Activated CD4-positive, alpha-beta memory T cell treated with anti-CD3 and anti-CD28 coated beads, Interleukin-2, amount 10 ng/mL, durations not matched to agents 7 days and 5 days (primary cell): ENCODE measurements at places on chromosomes 6 and 20.

GRCh38 chr20:49484180-49485140 lies 2.0 kb upstream of the KCNB1 start:
- peaks cover 64% of the 10 kb centered on the region for H3K27me3 ChIP-seq
- peak; percentile 73 for DNase-seq
- H3K4me3 ChIP-seq: peak overlapping the region; percentile 76
- H3K27ac ChIP-seq: no peak overlapping the region
- peaks cover 8% of the 10 kb centered on the region for H3K4me1 ChIP-seq

- no peaks in the 10 kb centered on the region for H3K36me3 ChIP-seq
- H3K27ac ChIP-seq: no peak overlapping the region
- H3K27me3 ChIP-seq: no peaks in the 10 kb centered on the region
- H3K4me1 ChIP-seq: peaks cover 7% of the 10 kb centered on the region
- DNase-seq: no peak
Observed at GRCh38 chr6:107019047-107019446, 9.0 kb upstream of the MTRES1 start.

- no peak overlapping the region for H3K27ac ChIP-seq
- no peaks in the 10 kb centered on the region for H3K27me3 ChIP-seq
- no peaks in the 10 kb centered on the region for H3K36me3 ChIP-seq
- no peaks in the 10 kb centered on the region for H3K4me1 ChIP-seq
- no peak overlapping the region for H3K4me3 ChIP-seq
Observed at GRCh38 chr6:162512744-162513143, 214.8 kb downstream of the PRKN start.

GRCh38 chr6:109236115-109237076 lies 141.1 kb downstream of the CEP57L1 start:
- no peak for DNase-seq
- peak overlapping the region; percentile 57 for H3K27ac ChIP-seq
- H3K36me3 ChIP-seq: peaks cover 9% of the 10 kb centered on the region
- no peaks in the 10 kb centered on the region for H3K27me3 ChIP-seq

- peak overlapping the region; percentile 61 for H3K4me3 ChIP-seq
- H3K27ac ChIP-seq: no peak overlapping the region
- H3K27me3 ChIP-seq: peaks cover 65% of the 10 kb centered on the region
- H3K36me3 ChIP-seq: no peaks in the 10 kb centered on the region
- peaks cover 11% of the 10 kb centered on the region for H3K4me1 ChIP-seq
Observed at GRCh38 chr6:131949909-131950766, 1.0 kb downstream of the CCN2 start.

DNA sequence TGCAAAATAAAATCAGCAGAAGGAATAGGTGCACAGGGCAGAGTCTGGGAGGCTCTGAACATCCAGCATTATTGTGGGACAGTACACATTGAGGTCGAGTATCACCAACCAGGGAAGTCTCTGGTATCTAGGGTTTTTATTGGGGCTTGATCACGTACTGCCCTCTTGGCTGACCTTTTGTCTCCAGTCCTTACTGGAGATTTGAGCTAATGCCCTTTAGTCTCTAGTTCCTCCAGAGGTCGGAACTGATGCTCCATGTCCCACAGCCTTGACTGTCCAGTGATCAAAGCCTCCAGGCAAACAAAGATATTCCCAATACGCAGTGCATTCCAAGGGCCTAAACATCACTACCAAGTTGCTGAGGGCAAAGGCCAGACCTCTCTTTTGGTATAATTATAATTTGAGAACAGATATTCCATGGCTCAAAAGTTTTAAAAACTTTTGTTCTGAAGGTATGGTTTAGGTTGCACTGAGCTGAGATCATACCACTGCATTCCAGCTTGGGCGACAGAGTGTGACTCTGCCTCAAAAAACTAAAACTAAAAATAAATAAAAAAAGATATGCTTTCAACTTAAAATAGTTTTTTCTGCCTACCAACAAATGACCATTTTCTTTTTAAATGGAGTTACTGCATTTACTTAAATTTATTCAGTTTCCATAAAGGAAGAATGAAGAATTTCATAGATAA lies 56.9 kb upstream of the DYNLRB1 start:
- DNase-seq: no peak
- H3K27ac ChIP-seq: no peak overlapping the region
- H3K36me3 ChIP-seq: peaks cover 39% of the 10 kb centered on the region
- H3K4me1 ChIP-seq: no peaks in the 10 kb centered on the region
- no peak overlapping the region for H3K4me3 ChIP-seq

DNA sequence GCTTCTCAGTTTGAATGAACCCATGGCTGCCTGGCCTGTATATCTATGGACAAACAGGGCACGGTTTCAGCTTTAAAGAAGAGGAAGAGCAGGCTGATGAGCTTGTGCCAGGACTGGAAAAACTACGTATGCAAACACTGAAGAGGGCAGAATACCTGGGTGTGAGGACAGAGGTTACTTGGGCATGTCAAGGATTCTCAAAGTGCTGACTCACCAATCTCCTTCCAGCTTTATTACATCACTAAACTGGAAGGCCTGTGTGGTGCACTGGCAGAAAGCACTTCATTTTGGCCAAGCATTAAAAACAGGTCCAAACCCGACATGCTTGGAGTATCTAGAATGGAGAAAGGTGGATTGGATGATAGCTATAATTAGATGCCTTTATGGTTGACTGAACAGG lies 95.2 kb downstream of the GMPR start:
- peaks cover 3% of the 10 kb centered on the region for H3K36me3 ChIP-seq
- H3K4me1 ChIP-seq: peaks cover 3% of the 10 kb centered on the region
- H3K4me3 ChIP-seq: no peak overlapping the region

DNA sequence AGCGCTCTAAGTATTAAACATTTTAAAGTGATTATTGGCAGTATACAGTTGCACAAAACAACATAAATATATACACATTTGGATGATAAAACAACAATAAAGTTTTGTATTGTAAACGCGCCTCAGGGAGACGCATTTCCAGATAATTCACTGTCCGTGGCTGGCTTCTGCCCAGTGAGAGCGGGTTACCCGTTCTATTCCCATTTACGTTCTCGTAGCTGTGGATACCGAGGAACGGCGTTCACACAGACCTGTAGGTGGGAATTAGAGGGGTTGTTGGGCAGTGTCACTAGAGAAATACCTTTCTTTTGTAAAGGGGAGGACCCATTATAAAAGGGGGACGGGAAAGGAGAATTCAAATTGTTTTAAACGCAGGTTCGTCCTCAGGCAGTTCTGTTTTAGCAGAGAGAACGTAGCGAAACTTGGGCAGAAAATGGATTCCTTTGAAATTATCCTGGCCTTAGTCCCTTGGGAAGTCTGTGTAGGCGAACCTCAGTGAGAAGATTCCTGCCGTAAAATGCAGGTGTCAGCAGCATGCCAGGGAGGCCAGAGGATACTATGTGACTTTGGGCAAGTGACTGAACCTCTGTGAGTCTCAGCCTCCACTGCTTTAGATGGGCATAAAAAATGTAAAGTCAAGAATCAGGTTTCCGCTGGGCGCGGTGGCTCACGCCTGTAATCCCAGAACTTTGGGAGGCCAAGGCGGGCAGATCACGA lies 756 bp downstream of the MTG2 start:
- H3K4me1 ChIP-seq: peaks cover 39% of the 10 kb centered on the region
- DNase-seq: no peak
- peaks cover 8% of the 10 kb centered on the region for H3K36me3 ChIP-seq
- peak overlapping the region; percentile 79 for H3K27ac ChIP-seq
- no peaks in the 10 kb centered on the region for H3K27me3 ChIP-seq
- peak overlapping the region; percentile 92 for H3K4me3 ChIP-seq

DNA sequence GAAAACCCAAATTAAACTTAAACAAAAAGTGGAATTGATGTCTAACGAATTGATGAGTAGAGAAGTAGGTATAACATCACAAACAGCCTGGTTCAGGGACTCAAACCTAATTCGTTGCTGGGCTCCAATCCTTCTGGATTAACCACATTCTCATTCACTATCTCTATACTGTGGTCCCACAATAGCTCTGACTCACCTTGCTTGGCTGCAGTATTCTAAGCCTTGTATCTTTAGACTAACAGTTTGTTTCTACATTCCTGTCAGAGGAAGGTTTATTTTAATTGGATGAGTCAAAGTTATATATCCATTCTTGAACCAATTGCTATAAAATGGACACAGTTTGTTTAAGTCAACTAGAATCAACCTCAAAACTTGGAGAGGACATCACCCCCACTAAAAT lies 530.5 kb upstream of the PTCHD4 start:
- no peak for DNase-seq
- H3K4me1 ChIP-seq: no peaks in the 10 kb centered on the region
- H3K36me3 ChIP-seq: no peaks in the 10 kb centered on the region
- H3K27me3 ChIP-seq: no peaks in the 10 kb centered on the region

DNA sequence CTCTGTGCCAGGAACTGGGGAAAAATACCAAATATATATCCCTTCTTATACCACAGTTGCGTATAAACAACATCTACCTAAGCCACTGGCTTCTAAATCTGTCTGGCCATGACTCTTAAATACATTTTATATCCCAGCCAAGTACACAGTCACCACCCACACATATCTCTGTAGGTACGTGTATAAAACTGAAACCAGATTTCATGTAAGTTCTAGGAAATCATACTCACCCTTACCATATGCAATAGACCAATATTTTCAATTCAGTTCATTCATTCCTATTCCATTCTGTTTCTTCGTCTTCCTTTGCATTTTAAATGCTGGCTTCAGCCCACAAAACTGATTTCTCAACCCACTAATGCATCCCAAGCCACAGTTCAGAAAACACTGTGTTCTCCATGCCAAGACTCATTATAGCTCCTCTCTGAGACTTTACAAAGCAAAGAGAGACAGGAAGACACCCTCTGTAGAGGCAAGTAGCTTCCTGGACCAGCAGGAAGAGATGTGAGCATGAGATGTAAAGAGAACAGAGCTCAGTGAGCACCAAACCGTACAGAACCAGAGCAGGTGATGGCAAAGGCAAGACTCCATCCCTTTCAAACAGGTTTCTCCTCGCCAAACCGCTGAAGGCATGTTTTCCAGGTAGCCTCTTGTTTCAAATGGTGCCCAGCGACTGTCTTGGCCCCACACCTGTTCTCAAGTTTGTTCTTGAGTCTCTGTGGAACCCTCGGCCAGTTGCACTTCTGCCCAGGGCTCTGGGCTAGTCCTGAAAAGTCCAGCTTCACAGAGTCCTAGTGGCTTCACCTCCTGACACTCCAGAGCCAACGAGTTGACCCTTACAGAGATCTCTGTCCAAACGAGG lies 18.7 kb downstream of the FAM50B start:
- peaks cover 2% of the 10 kb centered on the region for H3K36me3 ChIP-seq
- peak overlapping the region; percentile 41 for H3K4me3 ChIP-seq
- no peak for DNase-seq
- no peaks in the 10 kb centered on the region for H3K27me3 ChIP-seq
- H3K27ac ChIP-seq: peak overlapping the region; percentile 78
- H3K4me1 ChIP-seq: peaks cover 36% of the 10 kb centered on the region

DNA sequence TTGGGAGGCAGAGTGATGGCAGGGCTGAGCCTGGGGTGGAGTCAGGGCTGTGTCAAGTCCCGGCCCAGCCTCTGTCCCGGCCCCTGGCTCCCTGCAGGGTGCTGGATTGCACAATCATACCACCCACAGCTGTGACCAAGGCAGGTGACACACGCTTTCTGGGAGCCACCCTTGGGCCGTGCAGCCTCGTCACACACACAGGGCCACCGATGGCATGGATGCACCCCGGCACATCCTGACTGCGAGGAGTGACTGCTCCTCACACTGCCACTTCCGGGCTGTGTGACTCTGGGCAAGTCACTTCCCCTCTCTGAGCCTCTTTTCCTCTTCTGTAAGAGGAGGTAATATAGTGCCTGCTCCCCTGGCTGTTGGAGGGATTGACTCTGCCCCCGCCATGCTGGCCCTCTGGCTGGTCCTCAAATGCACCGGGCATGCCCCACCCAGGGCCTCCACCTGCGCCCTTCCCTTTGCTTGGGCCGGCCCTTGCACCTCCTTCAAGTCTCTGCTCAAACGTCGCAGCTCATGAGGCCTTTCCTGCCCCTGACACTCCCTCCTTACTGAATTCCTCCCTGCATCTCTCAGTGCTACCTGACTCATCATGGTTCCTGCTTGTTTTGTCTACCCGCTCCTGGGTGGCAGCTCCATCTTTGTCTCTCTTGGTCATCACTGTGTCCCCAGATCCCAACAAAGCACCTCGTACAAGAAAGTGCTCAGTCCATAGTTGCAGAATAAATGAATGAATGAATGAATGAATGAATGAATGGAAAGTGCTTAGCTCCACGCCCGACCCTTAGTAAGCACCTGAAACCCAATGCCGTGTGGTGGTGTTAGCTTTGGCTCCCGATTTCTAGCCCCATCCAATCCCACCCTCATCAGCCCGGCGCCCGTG lies 93.5 kb downstream of the CEBPB start:
- H3K4me3 ChIP-seq: no peak overlapping the region
- H3K27ac ChIP-seq: peak overlapping the region; percentile 65
- peaks cover 44% of the 10 kb centered on the region for H3K4me1 ChIP-seq
- no peaks in the 10 kb centered on the region for H3K36me3 ChIP-seq
- DNase-seq: peak; percentile 62

DNA sequence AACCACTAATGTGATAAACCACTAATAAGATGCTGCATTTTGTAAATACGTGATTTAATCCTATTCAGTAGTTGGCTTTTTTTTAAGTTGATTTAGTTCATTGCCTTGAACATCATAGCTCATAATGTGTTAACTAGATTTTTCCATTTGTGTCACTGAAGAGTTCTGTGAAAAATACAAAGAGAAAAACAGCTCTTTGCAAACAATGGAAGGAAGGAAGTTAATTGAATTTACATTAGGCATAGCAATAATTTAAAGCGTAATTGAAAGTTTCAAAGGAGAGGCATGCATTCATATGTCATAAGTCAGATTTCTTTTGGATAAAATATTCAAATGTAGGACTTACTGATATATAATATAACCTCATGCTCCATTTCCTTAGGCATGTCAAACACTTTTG lies 102.3 kb downstream of the TBC1D7 start:
- H3K27me3 ChIP-seq: peaks cover 2% of the 10 kb centered on the region
- peaks cover 14% of the 10 kb centered on the region for H3K4me1 ChIP-seq
- DNase-seq: no peak
- H3K36me3 ChIP-seq: no peaks in the 10 kb centered on the region

- peaks cover 4% of the 10 kb centered on the region for H3K4me1 ChIP-seq
- H3K4me3 ChIP-seq: no peak overlapping the region
- no peaks in the 10 kb centered on the region for H3K27me3 ChIP-seq
- DNase-seq: no peak
- H3K27ac ChIP-seq: no peak overlapping the region
Observed at GRCh38 chr20:13487202-13487601, 151.5 kb downstream of the TASP1 start.

GRCh38 chr20:24773751-24774201 lies 175.3 kb upstream of the CST7 start:
- DNase-seq: peak; percentile 23
- H3K27me3 ChIP-seq: peaks cover 31% of the 10 kb centered on the region
- H3K27ac ChIP-seq: no peak overlapping the region
- no peak overlapping the region for H3K4me3 ChIP-seq
- peaks cover 13% of the 10 kb centered on the region for H3K4me1 ChIP-seq
- H3K36me3 ChIP-seq: peaks cover 3% of the 10 kb centered on the region

DNA sequence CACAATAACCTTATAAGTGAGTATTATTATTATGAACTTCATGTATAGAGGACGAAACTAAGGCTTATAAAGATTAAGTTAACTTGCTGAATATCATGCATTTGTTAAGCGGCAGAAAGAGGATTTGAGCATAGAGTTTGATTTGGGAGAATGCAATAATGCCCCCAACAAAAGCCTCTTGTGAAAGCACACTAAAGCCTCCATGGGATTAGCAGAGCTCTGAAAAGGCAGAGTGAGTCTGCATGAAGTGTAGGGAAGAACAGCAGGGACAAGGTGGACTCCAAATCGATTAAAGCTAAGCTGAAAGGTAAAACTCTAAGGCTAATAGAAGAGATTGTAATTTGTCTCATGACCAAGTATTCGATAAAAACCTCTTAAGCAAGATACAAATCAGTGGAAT lies 100.3 kb downstream of the SH3BGRL2 start:
- no peaks in the 10 kb centered on the region for H3K36me3 ChIP-seq
- H3K4me1 ChIP-seq: no peaks in the 10 kb centered on the region
- no peak overlapping the region for H3K4me3 ChIP-seq
- no peak for DNase-seq
- H3K27ac ChIP-seq: no peak overlapping the region
